ENCODE measurements at places on chromosomes 1 and 21. TPM values are rescaled to one million over a fixed set of nuclear protein-coding genes. Genes with fewer than 3 reads are reported as not detected.

DNA sequence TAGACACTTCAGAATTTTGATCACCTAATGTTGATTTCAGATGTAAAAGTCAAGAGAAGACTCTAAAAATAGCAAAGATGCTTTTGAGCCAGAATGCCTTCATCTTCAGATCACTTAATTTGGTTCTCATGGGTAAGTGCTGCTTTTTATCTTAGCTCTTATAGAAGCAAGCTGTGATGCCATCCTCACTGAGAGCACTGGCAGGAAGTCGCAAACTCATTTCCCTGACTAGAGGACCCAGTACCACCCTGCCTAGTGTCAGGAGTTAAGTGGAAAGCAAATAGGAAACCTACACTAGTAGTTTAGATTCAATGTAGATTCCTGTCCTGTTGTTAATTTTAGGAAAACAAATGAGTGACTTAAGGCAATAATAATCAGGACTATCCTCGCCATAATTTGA is 12.1 kb downstream of the IFNAR2 start:
- DNase-seq = no peak

GRCh38 chr1:29145739-29146437 is 22.2 kb upstream of the TMEM200B start:
- peak; percentile 59 for DNase-seq

GRCh38 chr1:217590598-217590997 is 40.3 kb downstream of the GPATCH2 start:
- DNase-seq = peak; percentile 19

GRCh38 chr1:56411484-56412180 is 167.7 kb downstream of the PLPP3 start:
- no peak for DNase-seq

DNA sequence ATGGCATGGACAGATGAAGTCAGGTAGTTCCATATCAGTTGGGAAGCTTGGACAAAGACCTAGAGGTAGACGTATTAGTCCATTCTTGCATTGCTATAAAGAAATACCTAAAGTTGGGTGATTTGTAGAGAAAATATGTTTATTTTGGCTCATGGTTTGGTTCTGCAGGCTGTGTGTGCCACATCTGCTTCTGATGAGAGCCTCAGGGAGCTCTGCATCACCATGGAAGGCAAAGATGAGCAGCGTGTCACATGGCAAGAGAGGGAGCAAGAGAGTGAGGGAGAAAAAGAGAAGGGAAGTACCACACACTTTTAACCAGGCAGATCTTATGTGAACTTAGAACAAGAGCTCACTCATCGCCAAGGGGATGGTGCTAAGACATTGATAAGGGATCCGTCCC is 9.0 kb downstream of the TSACC start:
- no peak for DNase-seq

DNA sequence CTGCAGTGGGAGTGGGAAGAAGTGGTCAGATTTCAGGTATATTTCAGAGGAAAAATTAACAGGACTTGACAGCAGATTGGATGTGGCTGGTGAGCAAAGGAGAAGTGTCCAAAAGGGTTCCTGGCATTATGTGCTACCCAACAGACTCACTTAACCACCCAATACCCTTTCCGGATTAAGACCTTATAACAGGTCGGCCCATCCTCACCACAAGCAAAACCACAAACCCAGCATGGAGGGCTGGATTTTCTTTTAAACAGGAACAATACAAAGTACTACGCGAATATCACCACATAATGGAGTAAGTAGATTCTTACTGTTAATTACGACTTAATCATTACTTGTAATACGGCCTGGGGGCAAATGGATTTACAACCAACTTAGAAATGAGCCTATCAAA is 59.2 kb downstream of the WDR64 start:
- no peak for DNase-seq

GRCh38 chr1:234330843-234331215 is 42.4 kb upstream of the COA6 start:
- DNase-seq = no peak

The FMN2 gene
- 4.6 TPM for total RNA-seq

The LRRC38 gene
- 4.8 TPM for total RNA-seq

Data from PC-3 (cell line).